ENCODE measurements at places on chromosomes 5 and 9.

DNA sequence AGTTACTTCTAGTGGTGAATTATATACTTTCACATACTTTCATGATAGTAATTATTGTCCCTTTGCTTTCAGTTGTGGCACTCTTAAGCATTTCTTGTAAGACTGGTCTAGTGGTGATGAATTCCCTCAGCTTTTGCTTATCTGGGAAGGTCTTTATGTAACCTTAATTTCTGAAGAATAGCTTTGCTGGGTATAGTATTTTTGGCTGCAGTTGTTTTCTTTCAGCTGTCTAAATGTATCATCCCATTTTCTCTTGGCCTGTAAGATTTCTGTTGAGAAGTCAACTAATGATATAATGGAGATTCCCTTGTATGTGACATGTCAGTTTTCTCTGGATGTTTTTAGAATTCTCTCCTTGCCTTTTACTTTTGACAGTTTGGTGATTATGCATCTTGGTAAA, 41.0 kb downstream of the TMEM38B start:
- DNase-seq: no peak

- peak; percentile 93 for DNase-seq
Observed at GRCh38 chr9:129888293-129889121, 53.2 kb downstream of the USP20 start.

- peak; percentile 66 for DNase-seq
Observed at GRCh38 chr5:132425009-132425937, 55.8 kb downstream of the SLC22A5 start.

GRCh38 chr5:44603496-44604272, 205.1 kb upstream of the MRPS30 start:
- no peak for DNase-seq

DNA sequence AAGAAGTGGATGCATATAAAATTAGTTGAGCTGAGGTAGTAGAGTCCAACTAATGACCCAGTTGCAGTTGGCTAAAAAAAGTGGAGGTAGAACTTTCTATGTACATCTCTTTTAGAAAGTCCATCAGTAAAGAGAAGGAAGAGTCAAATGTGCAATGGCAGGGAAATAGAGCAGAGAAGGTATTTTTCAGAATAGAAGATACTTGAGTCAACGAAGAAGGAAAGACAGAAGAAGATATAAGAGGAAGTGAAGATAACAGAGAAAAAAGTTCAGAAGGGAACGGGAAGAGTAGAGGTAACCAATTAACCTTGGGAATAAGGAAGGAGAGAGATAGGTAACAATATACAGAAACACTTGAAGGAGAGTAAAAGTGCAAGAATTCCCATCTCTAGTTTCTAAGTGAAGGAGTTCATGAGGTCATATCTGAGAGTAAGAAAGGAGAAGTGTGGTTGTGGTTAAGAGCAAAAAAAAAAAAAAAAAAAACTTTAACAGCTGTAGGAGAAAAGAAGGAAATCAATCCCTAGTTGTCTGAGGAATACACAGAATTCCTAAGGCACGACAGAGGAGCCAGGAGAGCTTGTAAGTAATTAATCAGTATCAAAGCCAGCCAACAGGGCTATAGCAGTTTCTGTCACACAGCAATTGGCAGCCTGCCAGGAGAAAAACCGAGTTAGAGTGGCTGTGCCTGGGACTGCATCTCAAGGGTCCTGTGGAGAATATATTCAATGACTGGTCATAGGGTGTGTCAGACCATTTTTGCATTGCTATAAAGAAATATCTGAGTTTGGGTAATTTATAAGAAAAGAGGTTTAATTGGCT, 61.0 kb downstream of the ARL15 start:
- DNase-seq: no peak

- no peak for DNase-seq
Observed at GRCh38 chr5:150114773-150115408, 28.5 kb upstream of the CSF1R start.

DNA sequence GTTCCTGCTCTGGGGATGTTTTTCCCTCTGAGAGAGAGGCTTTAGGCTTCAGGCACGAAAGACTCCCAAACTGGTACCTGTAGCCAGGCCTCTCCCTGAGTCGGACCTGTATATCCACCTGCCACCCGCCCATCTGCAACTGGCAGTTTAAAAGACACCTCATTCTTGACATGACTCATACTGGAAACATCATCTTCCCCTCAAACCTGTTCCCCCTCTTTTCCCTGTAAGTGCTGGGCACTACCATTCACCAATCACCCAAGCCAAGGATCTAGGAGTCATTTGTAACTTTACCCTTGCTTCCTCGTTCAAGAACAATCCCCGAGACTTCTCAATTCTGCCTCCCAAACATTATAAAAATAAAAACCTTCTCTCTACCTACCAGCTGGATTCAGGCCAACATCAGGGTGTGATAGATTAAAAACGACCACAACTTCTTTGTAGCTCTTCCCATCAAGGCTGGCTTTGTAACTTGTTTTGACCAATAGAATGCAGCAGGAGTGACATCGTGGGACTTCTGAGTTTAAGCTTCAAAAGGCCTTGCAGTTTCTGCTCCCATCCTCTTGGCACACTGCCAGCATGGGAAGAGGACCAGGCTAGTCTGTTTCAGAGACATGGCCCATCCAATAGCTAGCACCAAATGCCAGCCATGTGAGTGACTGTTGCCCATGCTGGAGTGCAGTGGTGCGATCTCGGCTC, 1.8 kb upstream of the WDR31 start:
- DNase-seq: no peak

DNA sequence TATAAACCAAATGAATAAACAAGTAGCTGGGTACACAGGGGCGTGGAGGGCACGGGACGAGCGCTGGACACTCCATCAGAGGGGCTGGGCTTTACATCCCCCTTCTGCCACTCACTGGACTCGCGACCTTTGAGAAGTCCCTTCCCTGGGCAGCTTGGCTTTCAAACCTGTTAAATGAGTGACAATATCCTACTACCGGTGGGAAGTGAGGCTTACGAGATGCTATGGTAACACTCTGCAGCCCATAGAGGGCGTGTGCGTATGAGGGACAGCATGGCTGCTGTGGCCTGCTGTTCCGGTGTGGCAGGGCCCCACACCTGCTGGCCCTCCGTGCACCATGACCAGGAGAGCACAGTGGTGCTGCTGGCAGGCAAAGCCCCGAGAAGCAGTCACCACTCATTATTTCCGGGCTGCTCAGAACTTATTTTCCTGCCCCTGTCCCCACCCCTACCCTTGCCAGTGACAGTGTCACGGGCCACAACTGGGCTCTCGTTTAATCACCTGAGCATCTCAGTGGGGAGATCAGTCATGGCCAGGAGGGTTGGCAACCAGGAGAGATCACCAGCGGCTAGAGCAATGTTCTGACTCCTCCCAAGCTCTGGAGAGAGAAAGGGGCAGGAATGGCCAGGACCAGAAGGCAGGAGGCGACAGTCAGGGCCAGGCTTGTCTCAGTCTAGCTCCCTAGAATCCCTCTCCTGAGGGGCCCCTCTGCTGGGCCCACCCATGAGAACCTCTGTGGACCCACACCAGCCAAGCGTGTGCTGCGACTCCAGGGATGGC, 10.5 kb downstream of the CLTB start:
- DNase-seq: no peak

DNA sequence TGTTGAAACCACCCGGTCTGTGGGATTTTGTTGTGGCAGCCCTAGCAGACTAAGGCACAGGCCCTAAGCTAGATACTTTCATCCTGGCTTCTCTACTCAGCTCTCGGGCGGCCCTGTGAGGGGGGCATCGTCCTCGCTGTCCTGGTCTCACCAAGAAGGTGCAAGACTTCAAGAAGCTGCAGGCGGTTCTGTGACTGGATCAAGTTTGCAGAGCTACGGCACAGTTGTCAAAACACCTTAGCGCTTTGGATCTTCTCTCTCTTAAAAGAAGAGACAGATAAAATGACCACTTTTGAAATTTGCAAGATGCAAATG, 119.4 kb upstream of the PHYKPL start:
- DNase-seq: no peak
